ENCODE measurements at places on chromosomes 16 and 17.

DNA sequence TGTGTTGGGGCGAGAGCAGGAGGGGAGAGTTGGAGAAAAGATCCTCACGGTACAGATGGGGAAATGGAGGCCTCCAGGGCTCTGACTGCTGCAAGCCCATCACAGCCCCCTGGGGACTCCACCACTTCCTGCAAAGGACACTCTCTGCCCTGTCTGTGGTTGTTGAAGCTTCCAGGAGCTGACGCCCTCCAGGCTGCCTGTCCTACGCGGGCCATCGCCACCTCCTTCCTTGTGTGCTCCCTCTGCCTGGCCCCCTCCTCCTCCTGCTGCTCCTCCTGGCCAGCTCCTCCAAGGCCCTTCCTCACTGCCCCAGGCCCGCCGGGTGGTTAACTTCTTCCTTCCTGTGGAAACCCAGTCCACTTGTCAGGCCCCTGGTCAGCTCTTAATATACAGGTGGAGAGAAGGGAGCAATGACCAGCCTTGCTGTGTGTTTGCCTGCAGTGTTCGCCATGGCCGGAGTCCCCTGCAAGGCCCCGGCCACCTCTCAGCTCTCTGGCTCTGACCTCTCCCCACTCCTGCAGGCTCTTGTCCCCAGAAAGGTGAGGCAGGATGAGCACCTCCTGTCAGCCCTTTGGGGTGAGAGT, 18.4 kb upstream of the STAC2 start:
- no peak for DNase-seq

DNA sequence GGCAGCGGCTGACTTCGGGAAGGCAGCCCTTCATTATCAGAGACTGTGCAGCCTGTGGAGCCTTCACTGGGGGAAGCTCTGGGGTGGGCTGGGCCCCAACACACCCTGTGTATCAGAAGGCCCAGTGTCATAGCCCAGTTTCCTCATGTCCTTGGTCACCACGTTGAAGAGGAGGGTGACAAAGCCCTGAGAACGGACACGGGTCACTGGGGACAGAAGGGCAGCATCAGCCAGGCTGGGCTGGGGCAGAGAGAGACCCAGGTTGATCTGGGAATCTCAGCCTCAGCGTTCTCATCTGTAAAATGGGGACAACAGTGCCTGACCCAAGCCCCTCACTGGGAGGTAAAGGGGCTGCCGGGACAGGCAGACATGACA, 19.3 kb downstream of the B9D1 start:
- DNase-seq = no peak

DNA sequence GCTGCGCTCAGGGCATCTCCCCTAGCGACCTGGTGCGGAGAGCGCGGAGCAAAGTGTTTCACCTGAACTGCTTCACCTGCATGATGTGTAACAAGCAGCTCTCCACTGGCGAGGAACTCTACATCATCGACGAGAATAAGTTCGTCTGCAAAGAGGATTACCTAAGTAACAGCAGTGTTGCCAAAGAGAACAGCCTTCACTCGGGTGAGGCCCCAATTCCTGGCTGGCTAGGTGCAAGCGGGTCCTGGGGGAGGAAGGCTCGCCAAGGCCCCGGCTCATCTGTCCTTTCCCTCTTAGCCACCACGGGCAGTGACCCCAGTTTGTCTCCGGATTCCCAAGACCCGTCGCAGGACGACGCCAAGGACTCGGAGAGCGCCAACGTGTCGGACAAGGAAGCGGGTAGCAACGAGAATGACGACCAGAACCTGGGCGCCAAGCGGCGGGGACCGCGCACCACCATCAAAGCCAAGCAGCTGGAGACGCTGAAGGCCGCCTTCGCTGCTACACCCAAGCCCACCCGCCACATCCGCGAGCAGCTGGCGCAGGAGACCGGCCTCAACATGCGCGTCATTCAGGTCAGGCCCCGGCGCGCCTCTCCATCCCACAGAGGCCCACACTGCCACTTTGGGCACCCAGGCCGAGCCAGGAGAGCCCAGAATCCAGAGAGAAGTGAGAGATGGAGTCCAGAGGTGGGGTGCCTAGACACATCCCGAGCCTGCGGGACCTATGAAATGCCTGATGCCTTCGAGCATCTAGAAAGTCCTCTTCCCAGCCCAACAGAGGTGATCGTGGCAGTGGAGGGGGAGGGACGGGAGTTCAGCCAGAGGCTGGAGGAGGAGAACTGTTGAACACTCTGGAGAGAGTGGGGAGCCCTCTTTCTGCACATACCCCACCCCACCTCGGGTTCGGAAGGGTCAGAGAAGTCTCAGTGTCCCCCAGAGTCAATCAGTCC, 3.3 kb downstream of the LHX1 start:
- peak; percentile 34 for DNase-seq

DNA sequence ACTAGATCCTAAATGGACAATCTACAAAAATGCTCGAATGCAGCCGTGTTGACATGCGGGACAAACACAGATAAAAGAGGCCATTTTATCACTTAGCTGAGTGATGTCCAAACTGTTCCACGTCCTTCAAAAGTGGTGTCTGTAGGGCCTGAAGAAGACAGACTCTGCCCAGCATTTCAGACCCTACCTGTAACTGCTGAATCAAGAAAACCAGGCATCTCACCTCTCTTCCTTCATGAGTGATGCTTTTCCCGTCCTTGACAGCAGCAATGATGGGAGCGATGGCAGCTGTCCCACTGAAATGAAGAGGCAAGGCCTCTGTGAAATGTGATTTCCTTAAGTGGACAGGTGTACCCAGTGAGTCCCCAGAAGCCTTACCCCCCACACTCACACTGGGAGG, 12.3 kb downstream of the ELAC2 start:
- DNase-seq = no peak

GRCh38 chr16:64403352-64403751, 718.5 kb downstream of the CDH11 start:
- DNase-seq = no peak

Data from substantia nigra (tissue), 51 donors.